HuH-7 (cell line): ENCODE measurements at places on chromosomes 5 and 9.

DNA sequence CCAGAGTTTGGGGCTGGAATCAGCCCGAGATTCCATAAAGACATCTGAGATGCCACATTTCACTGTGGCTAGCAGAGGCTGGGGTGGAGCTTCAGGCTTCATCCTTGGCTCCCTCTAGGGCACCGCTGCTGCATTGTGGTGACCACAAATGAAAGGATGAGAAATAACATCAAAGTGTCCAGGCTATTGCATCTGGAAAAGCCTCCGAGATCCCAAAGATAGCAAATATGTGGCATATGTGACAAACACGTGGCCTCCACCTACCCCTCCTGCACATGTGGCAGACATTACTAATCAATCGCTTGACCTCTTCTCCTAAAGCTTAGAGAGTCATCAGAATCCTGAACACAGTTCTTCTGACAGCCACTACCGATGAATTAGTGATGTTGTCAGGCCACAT lies 4.5 kb downstream of the SPARC start:
- no peak for DNase-seq

GRCh38 chr5:16879650-16880049 lies 56.4 kb downstream of the MYO10 start:
- DNase-seq = no peak

DNA sequence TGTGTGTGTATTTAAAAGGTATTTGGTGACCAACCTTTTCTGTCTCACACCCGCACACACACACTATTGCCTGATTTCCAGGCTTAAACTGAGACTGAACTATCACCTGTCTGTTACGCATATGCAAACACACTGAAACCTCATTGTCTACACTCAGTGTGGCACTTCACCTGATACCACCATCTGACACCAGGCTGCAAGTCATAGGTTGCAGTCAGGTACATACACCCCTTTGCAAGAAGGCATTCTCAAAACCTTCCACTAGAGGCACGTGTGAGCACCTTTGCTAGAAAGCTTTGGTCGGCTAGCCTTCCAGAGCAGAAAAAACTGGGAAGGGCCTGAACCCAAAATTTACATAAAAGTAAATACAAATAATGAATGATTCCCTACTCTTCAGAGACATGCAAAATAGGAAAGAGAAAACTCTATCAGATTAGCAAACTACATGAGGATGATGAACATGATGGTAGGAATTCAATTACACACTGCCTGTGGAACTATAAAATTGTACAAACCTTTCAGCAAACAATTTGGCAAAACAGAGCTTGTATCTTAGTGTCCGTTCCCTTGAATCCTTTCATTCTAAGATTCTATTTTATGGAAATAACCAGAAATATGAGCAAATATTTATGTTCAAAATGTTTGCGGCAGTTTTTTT lies 5.9 kb upstream of the FOXD1 start:
- peak; percentile 48 for DNase-seq

DNA sequence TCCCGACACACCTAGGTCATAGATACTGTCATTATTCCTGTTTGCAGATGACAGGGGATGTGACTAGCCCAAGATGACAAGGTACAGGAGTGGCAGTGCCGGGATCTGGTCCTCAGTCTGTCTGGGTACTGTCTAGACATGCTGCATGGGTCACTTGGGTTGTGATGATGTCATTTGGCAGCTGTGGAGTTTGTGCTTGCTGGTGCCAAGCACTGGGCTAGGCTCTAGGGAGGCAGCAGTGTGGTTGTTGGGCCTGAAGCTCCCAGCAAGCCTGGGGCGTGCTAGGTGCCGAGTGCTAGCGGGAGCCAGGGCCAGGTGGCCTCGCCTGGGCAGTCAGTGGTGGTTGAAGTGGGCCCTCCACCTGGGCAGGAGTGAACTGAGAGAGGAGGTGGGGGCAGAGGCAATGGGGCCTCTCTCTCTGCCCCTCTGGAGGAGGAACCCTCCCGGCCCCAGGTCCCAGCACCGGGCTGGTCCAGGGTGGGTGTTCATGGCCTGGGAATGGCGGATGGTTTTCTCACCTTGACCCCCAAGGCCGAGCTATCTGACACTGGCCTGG lies 8.8 kb upstream of the ASB6 start:
- DNase-seq = no peak
